ENCODE measurements at places on chromosomes 7 and 10.

GRCh38 chr10:9016930-9017329 is 962.4 kb downstream of the GATA3 start:
- DNase-seq, result no peak

DNA sequence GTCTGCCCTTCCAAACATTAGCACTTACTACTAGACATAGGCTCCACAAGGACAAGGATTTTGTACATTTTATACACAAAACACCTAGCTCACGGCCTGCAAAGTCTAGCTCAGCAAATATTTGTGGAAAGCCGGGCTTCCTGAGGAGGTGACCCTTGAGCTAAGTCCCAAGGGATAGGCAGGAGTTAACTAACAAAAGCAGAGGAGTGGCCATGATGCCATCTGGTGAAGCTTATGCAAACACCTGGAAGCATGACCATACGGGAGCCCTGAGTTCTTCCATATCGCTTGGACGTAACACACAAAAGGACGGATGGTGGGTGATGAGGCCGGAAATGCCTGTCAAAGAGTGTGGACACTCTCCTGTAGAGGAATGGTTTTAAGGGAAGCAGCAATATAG is 25.9 kb upstream of the YAE1 start:
- DNase-seq, result no peak

GRCh38 chr7:39735903-39736302 is 112.5 kb downstream of the RALA start:
- DNase-seq, result no peak

GRCh38 chr10:118742782-118743181 is 12.0 kb downstream of the CACUL1 start:
- no peak for DNase-seq

GRCh38 chr7:130649004-130649790 is 19.4 kb downstream of the COPG2 start:
- DNase-seq, result no peak

GRCh38 chr7:151871189-151871735 is 5.7 kb downstream of the PRKAG2 start:
- no peak for DNase-seq

DNA sequence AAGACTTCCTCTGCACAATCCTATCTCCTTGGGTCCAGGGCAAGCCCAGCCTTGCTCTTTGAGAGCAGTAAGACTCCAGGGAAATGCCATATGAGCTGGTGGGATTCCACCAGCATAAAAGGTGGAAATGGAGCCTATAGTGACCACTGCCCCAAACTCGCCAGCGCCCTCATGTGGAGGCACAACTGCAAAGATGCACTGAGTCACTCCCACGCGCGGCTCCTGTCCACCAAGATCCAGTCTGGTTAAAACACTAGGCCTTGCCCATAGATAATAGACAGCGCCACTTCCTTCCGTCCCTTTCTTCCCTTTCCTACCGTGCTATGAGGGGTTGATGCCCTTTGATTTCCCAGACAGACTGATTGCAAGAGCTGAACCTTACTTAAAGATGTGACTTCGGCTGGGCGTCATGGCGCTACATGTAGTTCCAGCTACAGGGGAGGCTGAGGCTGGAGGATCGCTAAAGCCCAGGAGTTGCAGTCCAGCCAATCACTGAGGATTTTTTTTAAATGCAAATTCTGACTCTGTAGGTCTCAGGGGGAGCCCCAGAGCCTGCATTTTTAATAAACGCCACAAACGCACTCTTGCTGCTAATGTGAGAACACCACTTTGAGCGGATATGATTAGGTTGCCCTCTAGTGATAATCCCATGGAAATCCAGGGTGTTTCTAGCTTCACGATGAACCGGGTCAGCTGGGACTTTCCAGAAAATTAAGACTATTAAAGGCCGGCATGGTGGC is 136.5 kb downstream of the EPC1 start:
- no peak for DNase-seq

GRCh38 chr7:711093-711921 is 15.2 kb upstream of the DNAAF5 start:
- DNase-seq, result no peak

DNA sequence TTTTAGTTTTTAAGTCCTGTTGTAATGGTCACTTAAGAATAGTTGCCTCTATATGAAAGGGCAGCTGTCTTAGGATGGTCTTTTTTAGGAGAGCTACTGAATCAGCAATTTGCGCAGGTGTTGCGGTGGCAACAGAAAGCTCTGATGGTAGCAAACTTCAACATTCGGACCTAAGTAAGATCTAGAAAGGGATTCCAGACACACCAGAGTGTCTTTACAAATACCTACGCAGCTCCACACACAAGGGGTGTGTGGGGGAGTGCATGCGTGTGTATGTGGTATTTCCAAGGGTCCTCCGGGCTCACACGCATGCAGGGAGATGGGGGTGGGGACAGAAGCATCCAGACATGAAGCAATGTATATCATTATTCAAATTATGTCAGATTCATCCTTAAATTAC is 438.6 kb upstream of the MGMT start:
- no peak for DNase-seq

- no peak for DNase-seq
These were observed 9.6 kb downstream of the GPRIN2 start for GRCh38 chr10:46546591-46547540.
